Smooth muscle cell of the pulmonary artery (primary cell): ENCODE measurements at places on chromosomes 5 and 9. TPM values are rescaled to one million over a fixed set of nuclear protein-coding genes. Genes with fewer than 3 reads are reported as not detected.

HEMGN gene
- total RNA-seq: not detected in 2 replicates

EDIL3 gene
- total RNA-seq: 324 and 430 TPM in 2 replicates

FGF1 gene
- 4.1 and 10.4 TPM in 2 replicates for total RNA-seq

ITGA2 gene
- 83.3 and 167 TPM in 2 replicates for total RNA-seq

SPINK13 gene
- total RNA-seq: not detected in 2 replicates

PDE6A gene
- not detected in 2 replicates for total RNA-seq

KIF12 gene
- total RNA-seq: not detected in 2 replicates

FOXD4L3 gene
- 0.07 and 0.10 TPM in 2 replicates for total RNA-seq

ZNF366 gene
- 0.07 TPM in 1 of 2 replicates, not detected in the other for total RNA-seq

GDNF gene
- 0.13 and 0.69 TPM in 2 replicates for total RNA-seq

NR4A3 gene
- total RNA-seq: 2.2 and 8.9 TPM in 2 replicates

TTLL11 gene
- total RNA-seq: 4.6 and 5.2 TPM in 2 replicates

ZNF354C gene
- total RNA-seq: 7.7 and 8.5 TPM in 2 replicates

TNFSF15 gene
- total RNA-seq: 0.03 and 13.4 TPM in 2 replicates

SETX gene
- total RNA-seq: 57.8 and 77.6 TPM in 2 replicates

COL23A1 gene
- total RNA-seq: 0.10 and 0.13 TPM in 2 replicates

TMEM167A gene
- 58.8 and 91.5 TPM in 2 replicates for total RNA-seq

IFNA13 gene
- not detected in 2 replicates for total RNA-seq

NKD2 gene
- total RNA-seq: 0.50 and 3.5 TPM in 2 replicates

SLC6A7 gene
- total RNA-seq: 0.20 TPM in 1 of 2 replicates, not detected in the other

PLPP7 gene
- total RNA-seq: 17.2 and 18.9 TPM in 2 replicates

PLEKHG4B gene
- total RNA-seq: 0.07 TPM in 1 of 2 replicates, not detected in the other

GLDC gene
- total RNA-seq: 0.33 and 2.3 TPM in 2 replicates

HK3 gene
- total RNA-seq: not detected in 2 replicates

IFNB1 gene
- not detected in 2 replicates for total RNA-seq

TTC16 gene
- total RNA-seq: 0.07 TPM in 1 of 2 replicates, not detected in the other

LTC4S gene
- total RNA-seq: 2.3 and 5.2 TPM in 2 replicates

CDH9 gene
- total RNA-seq: not detected in 2 replicates

LSM11 gene
- 5.0 and 6.1 TPM in 2 replicates for total RNA-seq

FBP2 gene
- not detected in 2 replicates for total RNA-seq

TAF1L gene
- total RNA-seq: under 0.01 TPM in 1 of 2 replicates, not detected in the other
